Naive thymus-derived CD8-positive, alpha-beta T cell (primary cell): ENCODE measurements at places on chromosomes 11 and 22.
A peak's percentile ranks its signal among the peaks of the same experiment; 100 is the strongest.

- DNase-seq: no peak
Observed at GRCh38 chr11:46902694-46903093, 15.7 kb downstream of the LRP4 start.

DNA sequence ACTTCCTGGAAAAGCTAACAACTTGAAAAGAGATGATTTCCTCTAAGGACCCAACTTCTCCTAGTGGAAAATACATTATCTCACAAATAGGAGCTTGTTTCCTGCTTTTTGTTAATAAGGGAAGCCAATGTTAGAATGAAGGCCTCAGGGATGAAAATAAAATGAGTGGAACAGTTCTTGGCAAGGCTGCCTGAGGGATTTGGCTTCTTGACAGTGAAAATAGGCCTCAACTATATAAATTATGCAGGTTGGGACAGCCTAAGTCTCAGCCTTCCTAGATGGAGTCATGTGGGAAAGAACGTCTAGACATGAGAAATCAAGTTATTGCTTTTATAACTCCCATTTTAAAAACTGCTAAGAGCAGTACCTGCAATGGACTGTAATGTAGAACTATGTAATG, 92.8 kb upstream of the FIBIN start:
- no peak for DNase-seq

DNA sequence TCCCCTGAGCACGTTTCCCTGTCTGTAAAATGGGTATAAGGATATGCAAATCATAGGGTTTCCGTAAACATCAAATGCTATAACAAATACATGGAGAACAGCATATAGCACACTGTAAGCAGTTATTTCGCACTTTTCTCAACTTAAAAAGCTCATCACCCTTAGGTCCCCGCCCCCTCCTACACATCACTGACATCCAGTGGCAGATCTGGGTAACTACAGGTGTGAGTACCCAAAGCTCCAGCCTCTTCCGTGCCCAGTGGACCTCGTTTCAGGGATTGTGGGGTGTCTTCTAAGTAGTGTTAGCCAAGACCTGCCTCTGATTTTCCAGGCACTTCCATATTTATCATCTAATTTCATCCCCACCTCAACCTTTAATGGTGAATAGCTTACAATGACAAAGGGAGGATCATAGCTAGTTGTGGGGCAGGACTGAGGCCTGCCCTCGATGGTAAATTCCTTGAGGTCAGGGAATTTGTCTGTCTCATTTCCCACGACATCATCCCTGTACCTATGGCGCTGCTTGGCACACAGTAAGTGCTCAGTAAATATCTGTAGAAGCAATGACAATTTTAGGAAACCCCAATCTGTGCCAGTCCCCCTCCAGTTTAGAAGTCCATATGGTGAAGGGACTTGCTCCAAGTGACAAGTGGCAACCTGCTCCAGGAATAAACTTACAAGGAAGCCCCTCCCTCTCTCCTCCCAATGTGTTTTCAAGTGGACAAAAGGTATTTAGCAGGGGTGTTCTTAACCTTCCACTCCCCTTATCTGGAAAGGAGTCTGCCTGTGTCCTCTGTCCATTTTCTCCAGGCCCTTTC, 340.5 kb downstream of the TENM4 start:
- DNase-seq: no peak

GRCh38 chr11:45818961-45819605, 14.1 kb downstream of the SLC35C1 start:
- no peak for DNase-seq

DNA sequence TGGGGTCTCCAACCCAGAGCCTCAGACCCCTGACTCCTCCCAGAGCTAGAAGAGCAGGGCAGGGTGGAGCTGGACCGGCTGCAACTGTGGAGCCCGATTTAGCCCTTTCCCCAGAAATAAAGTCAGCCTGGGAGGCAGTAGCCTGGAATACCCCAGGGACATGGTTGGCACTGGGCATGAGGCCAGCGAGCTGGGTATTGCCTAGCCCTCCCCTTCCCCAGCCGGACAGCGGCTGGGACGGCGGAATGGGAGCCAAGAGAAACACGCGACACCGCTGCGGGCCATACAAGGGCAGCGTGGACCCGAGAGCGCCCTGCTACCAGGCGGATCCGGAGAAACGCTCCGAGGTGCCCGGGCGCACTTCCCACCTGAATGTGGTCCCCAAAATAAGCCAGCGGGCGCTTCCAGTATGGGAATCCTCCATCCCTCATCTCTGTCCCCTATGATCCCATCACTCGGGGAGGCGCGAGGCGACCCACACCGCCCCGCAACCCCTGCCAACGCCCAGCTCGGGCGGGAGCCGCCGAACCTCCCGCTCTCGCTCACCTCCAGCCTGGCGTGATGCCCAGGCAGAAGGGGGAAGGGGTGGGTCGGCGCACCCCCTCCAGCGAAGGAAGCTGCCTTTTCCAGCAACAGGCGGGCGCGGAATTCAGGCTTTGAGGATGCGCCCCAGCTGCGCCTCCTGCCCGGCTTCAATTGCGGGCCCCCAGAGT, 758 bp downstream of the MCAM start:
- no peak for DNase-seq

- DNase-seq: no peak
Observed at GRCh38 chr11:77457340-77457739, 16.6 kb downstream of the PAK1 start.

- no peak for DNase-seq
Observed at GRCh38 chr22:29719899-29720645, at the start of gene CABP7. Gene CABP7 (plus strand): TSS chr22:29720003. CDS start chr22:29720425, 422 bp downstream.

- DNase-seq: no peak
Observed at GRCh38 chr11:10263929-10264328, 30.1 kb downstream of the SBF2 start.

GRCh38 chr11:61999141-61999975, 31.9 kb upstream of the FTH1 start:
- DNase-seq: no peak

GRCh38 chr11:3137486-3138177, 27.5 kb downstream of the OSBPL5 start:
- DNase-seq: no peak

GRCh38 chr11:29534836-29535235, 482.0 kb downstream of the KCNA4 start:
- no peak for DNase-seq

GRCh38 chr11:14148653-14149273, 186.2 kb downstream of the SPON1 start:
- peak; percentile 43 for DNase-seq

GRCh38 chr22:17705951-17706900, 67.7 kb downstream of the BCL2L13 start:
- DNase-seq: no peak

DNA sequence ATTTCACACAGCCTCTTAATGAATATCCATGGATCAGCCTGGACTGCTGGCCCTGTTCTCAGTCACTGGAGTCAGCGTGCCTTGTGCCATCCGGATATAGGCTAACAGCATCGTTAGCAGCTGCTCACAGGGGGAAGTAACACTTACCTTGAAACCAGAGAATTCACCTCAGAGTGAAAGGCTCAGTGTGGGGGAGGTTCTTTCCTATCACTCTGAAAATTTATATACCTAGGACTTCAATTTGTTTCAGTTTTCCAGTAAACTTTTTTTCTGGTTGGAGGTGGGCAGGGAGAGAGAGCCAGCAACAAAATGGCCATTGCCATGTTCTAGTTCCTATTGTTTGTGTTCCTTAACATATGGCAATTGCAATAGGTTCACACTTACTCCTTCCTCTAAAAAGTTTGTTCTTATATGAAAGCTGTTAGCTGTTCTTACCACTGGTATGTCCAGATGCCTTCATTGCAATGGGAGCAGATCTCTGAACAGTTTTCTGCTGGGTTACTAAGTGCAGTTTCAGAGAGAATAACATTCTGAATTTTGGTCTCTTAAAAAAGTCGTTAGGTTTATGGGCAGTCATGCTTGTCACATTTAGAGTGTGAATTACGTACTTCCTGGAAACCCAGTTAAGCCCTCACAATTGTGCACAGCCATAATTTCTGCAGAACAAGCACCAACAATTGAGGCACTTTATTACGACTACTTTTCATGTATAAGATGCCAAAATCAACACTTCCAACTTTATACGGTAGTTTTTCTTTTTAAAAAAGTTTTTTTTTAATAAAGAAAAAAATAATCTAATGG, 247.6 kb downstream of the CADM1 start:
- no peak for DNase-seq

DNA sequence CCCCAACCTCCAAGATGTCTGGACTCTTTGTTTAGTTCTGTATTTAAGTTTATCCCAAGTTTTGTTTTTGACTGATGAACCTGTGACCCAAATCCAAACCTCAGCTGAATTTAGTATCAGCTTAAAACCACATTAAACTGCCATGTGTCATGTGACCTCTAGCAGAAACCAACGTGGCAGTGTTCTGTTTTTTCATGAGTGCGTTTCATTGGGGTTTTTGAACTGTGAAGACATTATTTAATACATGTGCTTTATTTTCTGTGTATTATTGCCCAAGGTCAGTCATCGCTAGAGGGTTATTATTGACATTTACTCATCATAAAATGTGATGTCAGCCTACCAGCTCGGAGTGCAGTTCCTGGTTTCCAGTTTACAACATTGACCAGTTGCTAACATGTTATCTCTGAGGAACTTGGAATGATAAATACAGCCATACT, 1.8 kb downstream of the TLCD5 start:
- DNase-seq: no peak

DNA sequence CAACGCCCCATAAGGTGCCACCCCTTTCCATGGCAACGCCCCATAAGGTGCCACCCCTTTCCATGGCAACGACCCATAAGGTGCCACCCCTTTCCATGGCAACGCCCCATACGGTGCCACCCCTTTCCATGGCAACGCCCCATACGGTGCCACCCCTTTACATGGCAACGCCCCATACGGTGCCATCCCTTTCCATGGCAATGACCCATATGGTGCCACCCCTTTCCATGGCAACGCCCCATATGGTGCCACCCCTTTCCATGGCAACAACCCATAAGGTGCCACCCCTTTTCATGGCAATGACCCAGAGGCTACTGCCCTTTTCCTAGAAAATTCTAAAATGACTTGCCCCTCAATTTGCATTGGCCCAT, 72.1 kb downstream of the BRD1 start:
- no peak for DNase-seq

DNA sequence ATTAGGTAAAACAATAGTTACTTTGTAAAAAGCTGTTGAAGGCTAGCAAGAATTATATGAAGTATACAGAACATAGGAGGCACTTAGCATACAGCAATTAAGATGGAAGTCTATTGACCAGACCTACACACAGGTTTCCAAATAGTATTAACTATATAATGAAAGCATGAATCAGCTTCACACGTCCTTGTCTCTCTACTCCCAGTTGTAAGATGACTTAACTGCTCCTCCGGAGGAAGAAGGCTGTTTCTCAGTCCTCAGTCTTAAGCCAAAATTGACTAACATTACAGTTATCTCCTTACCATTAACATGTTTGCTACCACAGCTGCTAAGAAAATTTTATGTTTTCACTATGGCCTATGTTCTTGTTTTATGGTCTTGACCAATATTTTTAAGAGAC, 24.7 kb downstream of the SIK3 start:
- DNase-seq: no peak
